Hindlimb muscle (tissue), 1 donor: ENCODE measurements at places on chromosomes 13 and 19.

DNA sequence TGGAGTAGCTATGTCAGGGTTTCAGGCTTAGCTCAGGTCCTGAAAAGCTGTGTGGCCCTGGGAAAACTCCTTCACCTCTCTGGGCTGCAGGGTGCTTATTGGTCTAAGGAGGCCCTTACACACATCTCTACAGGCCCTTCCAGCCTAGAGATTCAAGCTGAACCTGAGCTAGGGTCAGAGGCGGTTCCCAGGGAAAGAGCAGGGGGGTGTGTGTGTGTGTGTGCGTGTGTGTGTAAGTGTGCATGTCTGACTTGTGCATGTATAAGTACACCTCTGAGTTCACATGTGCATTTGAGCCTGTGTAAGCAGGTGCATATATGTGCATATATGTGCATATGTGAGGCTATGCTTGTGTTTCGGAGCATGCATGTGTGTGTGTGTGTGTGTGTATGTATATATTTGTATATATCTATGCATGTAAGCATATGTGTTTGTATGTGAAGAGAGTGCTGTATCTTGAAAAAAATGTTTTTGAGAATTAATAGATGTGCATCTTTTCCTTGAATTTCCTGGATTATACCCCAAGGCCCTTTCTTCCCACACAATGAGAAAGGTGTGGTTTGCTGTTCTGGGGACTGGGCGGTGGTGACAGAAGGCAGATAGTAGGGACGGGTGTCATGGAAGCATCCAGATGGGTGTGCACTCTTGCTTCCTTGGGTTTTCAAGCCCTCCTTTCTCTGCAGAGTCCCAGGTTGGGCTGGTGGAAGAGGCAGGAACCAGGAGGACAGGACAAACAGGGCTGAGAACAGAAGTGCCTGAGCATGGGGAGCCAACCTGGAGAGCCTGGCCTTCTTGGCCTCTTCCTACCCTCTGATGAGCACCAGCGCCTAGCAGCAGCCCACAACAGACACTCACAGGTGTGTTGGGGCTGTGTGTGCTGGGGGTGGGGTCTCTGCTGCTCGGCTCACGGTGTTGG lies 150.3 kb upstream of the TSHZ3 start:
- no peak for DNase-seq

- no peak for DNase-seq
Measured at GRCh38 chr13:104817271-104817670, 1718.2 kb downstream of the EFNB2 start.

- no peak for DNase-seq
Measured at GRCh38 chr19:16522559-16523377, 19.5 kb downstream of the CHERP start.

DNA sequence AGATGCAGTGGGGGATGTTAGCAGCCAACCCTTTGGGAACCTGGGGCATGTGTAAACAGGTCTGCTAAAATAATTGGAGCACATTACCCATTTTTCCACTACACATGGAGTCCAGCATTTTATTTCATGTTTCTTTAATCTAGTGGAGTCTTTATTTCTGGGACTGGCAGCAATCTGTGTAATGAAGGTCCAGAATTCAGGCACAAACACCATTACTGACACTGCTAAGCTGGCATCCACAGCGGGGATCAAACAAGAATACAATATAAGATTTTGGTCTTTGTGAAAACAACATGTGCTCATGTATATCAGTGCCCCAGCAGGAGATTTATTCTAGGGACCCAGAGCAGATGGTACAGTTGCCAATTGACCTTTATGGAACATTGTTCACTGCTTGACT lies 1587.0 kb upstream of the PRR20A start:
- no peak for DNase-seq

- DNase-seq = no peak
Measured at GRCh38 chr19:19399733-19400433, 5.6 kb upstream of the GATAD2A start.

DNA sequence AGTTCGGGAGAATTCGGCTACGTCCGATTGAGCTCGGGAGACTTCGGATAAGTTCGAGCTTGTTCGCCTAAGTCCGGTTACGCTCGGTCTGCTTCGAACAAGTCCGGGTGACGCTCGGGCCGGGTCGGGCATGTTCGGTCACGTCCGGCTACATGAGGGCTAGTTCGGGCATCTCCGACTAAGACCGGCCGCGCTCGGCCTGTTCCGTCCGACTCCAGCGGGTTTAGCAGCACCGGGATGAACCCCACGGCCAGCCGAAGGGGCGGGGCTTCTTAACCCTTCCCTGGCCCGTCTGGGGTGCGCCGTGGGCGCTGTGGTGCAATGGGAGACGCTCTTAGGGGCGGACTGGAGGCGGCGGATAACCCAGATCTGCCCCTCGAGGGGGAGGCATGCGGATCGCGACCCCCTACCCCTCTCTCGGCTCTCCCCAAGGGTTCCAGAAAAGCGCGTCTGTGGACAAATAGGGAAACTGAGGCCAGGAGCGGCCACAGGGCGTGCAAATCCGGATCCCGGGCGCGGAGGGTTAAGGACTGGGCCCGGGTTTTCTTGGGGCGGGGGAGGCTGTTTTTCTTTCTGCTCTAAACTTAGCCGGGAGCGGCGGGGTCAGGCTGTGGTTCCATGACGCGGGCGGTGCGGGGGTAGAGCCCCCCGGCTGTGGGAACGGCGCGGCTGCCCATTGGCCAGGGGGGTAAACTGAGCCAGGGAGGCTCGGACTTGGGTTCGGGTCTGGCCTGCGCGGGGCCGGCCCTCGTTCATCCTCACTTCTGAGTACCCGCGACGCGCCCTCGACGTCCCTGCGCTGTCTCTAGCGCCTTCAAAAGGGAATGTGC lies 1.5 kb downstream of the PDE4C start:
- peak; percentile 96 for DNase-seq

- DNase-seq = peak; percentile 15
Measured at GRCh38 chr13:61179741-61180140, 235.9 kb downstream of the PCDH20 start.

DNA sequence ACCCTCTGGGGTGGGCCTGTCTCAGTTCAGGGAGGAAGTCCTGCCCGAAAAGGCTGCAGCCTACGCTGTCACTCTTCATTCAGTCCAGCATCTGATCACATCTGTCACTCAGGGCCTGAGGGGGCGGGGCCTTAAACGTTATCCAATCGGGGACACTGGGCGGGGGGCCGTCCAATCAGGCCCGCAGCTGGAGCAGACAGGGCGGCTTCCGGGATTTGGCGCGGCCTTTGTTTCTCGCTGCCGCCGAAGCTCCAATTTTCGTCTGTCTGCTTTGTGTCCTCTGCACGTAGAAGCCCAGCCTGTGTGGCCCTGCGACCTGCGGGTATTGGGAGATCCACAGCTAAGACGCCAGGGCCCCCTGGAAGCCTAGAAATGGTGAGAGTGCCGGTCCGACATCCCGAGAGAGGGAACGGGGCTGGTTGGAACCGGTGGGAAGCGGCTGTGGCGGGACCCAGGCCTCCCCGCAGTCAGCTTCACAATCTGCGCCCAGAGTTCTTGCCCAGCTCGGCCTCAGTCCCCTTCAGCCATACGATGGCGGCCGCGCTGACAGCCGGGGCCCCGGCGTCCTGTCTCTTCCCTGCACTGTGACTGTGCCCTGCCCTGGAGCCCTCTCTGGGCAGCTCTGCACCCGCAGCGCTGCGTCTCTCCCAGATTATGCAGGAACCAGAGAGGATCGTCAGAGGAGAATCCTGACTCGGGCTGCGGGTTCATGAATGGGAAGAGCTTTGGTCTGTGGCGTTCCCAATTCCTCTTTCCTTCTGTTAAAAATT lies at the start of gene ZNF730:
TSS of gene ZNF730 (plus strand) at position 224 of the 770 bp plus-strand sequence. CDS start at position 373, 149 bp downstream.
- peak; percentile 75 for DNase-seq

- no peak for DNase-seq
Measured at GRCh38 chr13:27396252-27396846, 28.1 kb upstream of the GTF3A start.
